Chondrocyte (in vitro differentiated cells): ENCODE measurements at places on chromosomes 16 and 17.

GRCh38 chr16:57611706-57612105 is 16.7 kb upstream of the ADGRG1 start:
- peak; percentile 4 for DNase-seq

GRCh38 chr16:4325253-4325758 is 9.4 kb downstream of the GLIS2 start:
- DNase-seq: no peak

GRCh38 chr16:64791756-64792155 is 330.1 kb downstream of the CDH11 start:
- no peak for DNase-seq

- DNase-seq: no peak
These were observed 8.5 kb downstream of the CSF3 start for GRCh38 chr17:40023590-40024292.

GRCh38 chr17:17350491-17351355 is 47.5 kb downstream of the NT5M start:
- DNase-seq: peak; percentile 83

GRCh38 chr17:73941919-73942530 is 261.5 kb upstream of the RPL38 start:
- DNase-seq: peak; percentile 51

DNA sequence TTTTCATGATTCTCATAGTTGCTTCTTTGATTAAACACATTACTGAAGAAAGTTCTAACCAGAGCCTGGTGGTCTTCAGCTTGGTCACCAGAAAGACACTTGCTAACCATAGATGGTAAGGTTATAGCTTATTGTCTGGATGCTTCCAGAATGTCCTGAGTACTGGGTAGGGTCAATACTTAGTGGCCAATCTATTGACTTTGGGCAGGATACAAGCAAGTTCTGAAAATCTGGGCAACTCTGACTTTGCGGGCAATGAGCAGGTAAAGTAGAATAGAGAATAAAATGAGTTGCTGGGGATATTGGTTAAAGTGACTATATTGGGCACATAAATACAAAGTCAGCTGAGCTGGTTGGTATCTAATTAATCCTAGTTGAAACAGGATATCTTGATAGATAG is 63.0 kb downstream of the ABCA8 start:
- DNase-seq: no peak

DNA sequence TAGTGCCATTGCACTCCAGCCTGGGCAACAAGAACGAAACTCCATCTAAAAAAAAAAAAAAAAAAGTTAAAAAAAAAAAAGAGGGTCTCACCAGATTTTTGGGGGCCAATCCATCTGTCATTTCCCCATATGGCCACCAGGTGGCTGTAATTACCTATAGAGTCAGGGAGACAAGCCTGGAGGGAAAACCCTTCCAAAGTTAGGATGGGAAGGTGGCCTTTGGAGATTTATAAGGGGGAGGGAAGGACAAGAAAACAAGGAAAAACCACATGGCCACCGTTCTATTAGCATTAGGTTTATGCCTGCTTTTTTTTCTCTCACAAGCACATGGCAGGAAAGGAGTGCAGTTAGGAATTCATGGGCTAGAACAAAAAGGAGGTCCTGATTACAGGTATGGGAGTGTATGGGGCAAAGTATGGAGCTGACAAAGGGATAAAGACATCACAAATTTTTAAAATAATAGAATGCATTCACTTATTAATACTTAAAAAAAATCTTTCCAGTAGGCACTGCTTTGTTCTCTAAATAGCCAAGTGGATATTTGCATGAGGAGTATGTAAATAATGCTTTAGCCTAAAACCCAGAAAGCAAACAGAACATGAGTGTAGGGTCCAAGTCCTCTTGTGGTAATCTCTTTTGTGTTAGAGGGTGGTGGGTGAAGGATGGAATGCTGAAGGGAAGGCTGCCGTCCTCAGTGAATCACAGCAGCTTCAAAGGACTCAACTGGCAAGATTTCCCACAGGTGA is 5.1 kb downstream of the CYB5D1 start:
- no peak for DNase-seq

DNA sequence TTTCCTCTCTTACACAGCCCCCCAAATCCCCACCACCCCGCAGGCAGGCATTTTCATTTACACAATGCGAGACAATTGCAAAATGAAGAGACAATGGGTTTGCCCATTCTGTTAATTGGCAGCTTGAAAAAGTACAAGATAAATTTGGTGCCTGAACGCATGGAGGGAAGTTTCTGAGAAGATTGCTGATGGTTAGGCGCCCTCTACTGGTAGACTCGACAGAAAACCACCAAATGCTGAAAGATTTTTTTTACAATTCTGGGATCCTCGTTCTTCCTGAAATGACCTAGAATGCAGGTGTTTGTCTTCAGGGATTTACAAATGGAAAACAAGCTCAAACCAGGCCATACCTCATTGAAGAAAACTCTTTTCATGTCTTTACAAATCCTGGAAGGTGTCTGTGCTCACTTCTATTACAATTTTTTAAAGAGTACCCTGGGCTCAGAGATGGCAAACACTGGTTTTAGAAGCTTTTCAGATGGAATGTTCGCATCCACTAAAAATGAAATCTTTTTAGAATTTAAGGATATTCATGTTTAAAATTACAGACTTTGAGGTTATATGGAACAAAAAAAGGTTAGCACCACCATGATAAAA is 338.5 kb downstream of the PMP22 start:
- DNase-seq: no peak

- DNase-seq: no peak
These were observed 16.7 kb downstream of the DNAAF1 start for GRCh38 chr16:84161801-84162200.

DNA sequence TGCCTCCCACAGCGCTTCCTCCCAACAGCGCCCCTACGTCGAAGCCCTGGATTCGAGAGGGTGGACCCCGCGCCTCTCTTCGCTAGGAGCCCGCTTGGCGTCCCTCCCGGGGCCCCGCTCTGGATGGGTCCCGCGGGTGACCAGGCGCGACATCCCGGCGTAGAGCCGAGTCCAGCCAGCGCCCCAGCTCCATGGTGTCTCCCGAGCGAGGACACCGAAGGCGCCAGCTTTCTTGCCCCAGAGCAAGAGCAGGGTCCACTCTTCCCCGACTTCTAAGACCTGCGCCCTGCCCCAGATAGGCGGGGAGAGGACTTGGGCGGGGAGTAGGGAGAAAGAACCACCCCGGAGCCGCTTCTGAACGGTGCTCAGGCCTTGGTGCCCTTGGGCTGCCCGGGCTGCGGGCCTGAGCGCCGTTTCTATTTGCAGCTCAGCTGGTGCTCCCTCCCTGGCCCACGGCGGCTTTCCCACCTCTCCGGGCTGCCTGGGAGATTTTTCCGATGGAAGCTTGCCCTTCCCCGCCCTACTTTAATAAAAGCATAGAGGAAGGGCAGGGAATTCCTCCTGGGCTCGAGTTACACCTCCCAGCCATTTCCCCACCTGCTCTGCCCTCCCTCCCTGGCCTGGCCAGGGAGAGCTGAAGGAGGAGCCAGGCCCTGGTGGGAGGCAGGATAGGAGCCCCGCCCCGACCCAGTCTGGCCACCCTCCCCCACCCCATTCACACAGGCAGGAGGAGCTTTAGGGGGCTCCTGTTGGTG is 1.8 kb downstream of the MMP15 start:
- peak; percentile 72 for DNase-seq

DNA sequence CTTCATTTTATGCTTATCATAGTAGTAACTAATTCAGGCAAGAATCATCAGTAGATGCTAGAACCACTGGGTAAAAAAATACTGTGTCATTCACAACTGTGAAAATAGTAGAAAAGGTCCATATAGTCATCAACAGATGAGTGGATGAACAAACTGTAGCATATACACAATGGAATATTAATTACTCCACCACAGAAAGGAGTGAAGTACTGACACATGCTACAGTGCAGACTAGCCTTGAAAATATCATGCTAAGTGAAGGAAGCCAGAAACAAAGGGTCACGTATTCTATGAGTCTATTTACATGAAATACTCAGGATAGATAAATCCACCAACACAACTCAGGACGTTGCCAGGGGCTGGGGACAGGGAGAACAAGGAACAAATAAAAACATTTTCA is 13.3 kb downstream of the USP22 start:
- no peak for DNase-seq

DNA sequence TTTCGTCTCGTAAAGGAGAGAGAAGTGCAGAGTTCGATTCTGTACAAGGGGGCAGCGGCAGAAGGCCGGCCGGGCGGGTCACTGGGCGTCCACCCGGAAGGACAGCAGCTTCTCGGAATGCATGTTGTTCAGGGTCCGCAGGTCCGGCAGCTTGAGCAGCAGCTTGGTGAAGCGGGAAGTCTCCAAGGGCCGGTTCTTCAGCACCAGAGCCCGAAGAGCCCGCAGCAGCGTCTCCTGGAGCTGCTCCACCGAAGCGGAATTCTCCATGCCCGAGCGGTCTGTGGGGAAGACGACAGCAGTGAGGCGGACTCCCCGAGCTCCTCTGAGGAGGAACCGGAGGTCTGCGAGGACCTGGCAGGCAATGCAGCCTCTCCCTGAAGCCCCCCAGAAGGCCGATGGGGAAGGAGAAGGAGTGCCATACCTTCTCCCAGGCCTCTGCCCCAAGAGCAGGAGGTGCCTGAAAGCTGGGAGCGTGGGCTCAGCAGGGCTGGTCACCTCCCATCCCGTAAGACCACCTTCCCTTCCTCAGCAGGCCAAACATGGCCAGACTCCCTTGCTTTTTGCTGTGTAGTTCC is 7.3 kb downstream of the NR1D1 start:
- no peak for DNase-seq

GRCh38 chr16:65684230-65684629 is 562.4 kb upstream of the CDH11 start:
- no peak for DNase-seq

- DNase-seq: no peak
These were observed 14.4 kb upstream of the CDIPT start for GRCh38 chr16:29877266-29877961.

DNA sequence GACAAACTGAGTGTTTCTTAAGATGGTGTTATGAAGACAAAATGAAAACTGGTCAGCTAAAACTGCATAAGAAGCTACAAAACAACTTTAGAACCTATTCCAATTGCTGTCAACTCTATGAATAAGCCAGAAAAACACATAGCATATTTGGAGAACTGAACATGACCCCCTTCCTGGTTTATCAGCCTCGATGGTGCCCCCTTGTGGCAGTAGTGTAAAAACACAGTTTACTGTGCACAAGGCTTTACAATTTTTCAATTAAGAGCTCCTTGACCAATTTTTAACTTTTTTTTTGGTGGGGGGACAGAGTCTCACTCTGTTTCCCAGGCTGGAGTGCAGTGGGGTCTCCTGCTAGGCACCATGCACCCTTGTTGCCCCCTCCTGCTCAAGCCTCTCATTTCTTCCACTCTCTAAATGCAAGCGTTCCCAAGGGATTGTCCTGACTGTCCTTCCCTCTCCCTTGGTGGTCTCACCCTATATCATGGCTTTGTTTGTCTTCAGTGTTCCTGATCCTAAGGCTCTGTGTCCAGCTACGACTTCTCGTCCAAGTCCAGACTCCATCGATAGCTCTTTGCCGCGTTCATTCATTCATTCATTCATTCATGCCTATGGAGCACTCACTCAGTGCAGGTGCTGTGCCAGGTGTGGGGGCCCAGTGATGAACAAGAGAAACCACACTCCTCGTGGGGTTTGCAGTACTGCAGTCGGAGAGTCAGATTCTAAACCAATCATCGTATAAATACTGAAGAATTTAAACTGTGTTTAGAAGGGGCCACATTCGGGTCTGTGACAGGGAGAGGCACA is 7.5 kb downstream of the EIF1 start:
- DNase-seq: no peak

DNA sequence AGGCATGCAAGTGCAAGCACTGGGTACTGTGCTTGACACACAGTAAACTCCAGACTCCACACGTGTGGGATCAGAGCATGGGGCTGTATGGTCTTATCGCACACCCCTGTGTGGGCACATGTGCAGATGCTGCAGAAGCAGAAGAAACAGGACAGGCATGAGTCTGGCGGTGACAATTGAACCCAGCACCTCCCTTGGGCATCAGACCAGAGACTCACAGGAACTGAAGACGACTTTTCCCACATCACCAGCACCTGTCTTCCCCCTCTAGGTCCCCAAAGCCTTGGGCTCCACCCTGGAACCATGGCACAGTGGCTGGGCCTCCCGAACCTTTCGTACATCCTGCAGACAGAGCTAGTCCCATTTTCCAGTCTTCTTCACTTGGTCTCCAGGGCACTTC is 126.4 kb upstream of the CDH5 start:
- DNase-seq: no peak

GRCh38 chr16:17281052-17281451 is 189.7 kb downstream of the XYLT1 start:
- no peak for DNase-seq
